ENCODE measurements at places on chromosomes 2 and 18.

- DNase-seq, result no peak
These were observed 813 bp downstream of the NDC80 start for GRCh38 chr18:2572171-2572569.

- no peak for DNase-seq
These were observed 43.4 kb upstream of the MTCL1 start for GRCh38 chr18:8661754-8662559.

DNA sequence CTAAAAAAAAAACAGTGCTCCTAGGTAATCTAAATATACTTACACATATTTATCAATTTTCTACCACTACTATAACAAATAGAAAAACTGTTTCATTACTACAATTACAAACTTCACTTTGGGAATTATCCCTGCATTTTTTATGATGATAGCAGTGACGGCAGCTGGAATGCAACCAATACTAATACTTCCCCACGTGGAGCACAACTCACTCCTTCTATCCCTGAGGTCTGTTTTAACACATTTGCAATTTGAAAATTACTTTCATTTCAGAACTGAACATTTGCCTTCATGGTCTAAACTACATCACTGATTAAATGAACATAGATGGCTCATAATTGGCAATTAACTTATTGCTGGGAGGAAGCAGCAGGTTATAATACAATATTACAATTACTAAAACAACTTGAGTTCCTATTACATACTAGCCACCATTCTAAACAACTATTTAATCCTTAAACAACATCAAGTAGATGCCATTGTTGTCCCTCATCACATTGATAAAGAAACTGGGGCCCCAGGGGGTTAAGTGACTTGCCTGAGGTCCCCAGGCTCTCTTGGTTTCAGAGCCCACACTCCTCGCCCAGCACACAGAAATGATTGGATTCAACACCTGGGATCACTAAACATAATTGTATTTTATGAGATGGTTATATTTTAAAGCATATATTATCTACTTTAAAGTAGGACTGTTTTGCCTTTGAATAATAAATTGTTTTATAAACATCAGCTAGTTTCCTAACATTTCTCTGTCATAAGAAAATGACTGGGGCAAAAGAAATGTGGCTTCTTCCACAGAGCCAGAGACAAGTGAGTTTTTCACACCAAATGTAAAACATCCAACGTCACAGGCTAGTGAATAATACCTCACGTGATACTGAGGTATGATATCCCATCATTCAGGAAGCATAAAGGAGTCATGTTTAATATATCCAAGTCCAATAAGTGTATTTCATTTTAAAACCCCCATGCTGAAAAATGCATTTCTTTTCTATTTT, 6.2 kb downstream of the COLEC12 start:
- no peak for DNase-seq

DNA sequence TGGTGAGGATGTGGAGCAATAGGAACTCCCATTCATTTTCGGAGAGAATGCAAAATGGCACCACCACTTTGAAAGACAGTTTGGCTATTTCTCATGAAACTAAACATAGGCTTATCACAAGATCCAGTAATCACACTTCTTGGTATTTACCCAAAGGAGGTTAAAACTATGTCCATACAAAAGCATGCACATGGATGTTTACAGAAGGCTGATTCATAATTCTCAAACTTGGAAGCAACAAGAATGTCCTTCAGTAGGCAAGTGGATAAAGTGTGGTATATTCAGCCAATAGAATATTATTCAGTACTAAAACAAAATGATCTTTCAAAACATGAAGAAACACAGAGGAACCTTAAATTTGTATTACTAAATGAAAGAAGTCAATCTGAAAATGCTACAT, 440.6 kb downstream of the FBXO15 start:
- DNase-seq, result no peak

DNA sequence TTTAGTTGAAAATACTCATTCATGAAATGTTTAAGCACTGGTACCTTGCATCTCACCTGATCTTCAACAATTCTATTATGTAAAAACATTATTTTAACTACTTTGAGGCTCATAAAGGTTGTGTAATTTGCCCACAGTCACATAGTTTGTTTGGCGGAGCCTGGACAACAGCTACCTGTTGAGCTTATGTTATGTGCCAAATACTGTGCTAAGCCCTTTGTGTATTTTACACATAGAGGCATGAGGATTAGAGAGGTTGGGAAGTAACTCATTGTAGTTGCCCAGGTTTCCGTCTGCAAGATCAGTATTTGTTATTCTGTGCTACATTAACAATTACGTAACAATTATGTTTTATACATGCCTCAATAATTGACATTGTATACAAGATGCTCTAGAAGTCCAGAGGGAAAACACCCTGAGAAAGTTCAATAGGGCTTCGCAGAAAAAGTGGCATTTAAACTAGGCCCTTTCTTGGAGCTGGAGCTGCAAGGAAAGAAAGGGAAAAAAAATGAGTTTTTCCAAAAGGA, 80.4 kb downstream of the BOLA3 start:
- DNase-seq, result no peak

- DNase-seq, result no peak
These were observed 180.0 kb downstream of the TCF4 start for GRCh38 chr18:55407774-55408535.

DNA sequence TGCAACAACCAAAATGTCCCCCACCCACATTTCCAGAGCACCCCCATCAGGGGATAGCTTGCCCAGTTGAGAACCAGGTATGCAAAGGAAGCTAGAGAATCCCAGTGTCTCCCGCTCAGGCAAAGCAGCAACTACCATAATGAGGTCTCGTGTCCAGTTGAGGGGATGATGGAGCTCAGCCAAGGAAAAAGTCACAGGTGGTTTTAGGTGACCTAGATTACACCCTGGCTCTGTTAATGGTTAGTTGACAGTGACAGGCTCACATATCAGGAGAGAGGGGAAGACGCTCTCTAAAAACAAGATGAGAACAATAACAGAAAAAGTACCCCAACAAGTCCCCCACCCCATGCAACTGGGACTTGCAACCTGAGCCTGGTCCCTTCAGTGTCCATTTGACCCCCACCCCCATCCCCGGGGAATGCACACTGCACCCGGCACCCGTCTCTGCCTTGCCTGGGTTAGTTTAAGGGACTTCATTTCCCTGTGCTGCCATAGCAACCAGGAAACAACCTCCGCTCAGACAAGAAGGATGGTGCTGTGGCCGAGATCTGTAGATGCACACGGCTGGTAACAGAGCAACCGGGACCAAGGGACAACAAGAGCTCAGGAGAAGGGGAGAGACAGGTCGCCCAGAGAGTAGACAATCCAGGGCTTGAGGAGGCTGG, at the start of gene KIAA2012:
Gene KIAA2012, plus strand, starts transcription at position 519 of the 665 bp plus-strand sequence. CDS start 373 bp downstream, outside the sequence.
- no peak for DNase-seq

DNA sequence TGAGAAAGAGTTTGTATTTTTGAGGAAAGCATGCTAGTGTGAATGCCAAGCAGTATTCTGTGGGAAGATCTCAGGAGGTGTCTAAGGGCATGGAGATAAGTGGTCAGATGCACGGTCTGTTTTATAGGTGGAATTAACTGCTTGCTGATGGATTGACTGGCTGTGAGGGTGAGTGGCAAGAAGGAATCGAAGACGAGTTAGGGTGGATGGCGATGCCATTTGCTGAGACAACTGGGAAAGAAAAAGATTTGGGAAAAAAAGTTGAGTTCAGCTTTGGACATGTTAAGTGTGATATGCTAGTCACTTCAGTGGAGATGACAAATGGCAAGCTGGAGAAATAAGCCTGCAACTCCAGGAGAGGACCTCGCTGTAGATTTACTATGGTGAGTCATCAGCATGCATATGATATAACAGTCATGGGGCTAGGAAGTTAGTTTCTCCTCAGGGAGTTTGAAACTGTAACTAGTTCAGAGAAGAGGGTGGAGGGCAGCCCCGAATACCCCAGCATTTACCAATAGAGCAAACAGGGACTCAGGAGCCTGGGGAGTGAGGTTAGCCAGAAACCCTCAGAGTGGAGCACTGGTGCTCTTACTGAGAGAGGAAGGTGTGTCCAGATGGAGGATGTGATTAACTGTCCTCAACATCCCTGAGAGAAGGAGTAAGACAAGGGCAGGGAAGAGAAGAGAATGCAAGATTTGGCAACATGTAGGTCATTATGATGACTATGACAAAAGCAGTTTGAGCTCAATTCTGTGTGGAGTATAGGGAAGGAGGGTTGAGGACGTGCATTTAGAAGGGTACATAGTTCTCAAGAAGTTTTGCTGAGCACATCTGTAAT, 2.0 kb upstream of the HK2 start:
- no peak for DNase-seq

Data from GM19239 (cell line).